ENCODE measurements at places on chromosomes 6 and 20. TPM values are rescaled to one million over a fixed set of nuclear protein-coding genes. Genes with fewer than 3 reads are reported as not detected.

Gene MMP24
- total RNA-seq, result 0.05 TPM

Gene SEL1L2
- not detected for total RNA-seq

Gene RIMS1
- not detected for total RNA-seq

Gene LTB
- total RNA-seq, result 136 TPM

- peaks cover 62% of the 10 kb centered on the region for H3K27me3 ChIP-seq
- H3K27ac ChIP-seq, result no peak overlapping the region
- no peak overlapping the region for H3K4me3 ChIP-seq
- peak; percentile 50 for DNase-seq
- no peaks in the 10 kb centered on the region for H3K36me3 ChIP-seq
These were observed 15.0 kb upstream of the NKX2-2 start for GRCh38 chr20:21528870-21529269.

- no peak for DNase-seq
- no peaks in the 10 kb centered on the region for H3K4me1 ChIP-seq
- H3K27me3 ChIP-seq, result no peaks in the 10 kb centered on the region
These were observed 190.1 kb downstream of the KCNQ5 start for GRCh38 chr6:72811971-72812421.

DNA sequence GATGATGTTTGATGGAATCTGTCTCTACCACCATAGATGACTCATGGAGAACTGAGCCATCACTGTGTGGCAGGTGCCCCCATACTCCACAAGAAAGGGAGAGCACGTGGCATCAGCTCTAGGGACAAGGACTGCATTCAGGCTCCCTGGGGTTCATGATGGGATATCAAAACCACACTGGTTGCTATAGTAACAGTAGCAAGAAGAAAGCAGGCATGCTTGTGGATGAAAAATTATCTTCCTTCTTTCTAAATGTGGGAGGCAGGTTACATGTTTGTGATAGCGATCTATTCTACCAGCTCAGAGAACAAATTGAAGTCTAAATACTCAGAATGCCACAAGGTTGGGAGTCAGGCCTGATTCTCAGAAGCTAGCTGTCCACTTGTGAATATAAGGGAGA is 224.2 kb downstream of the ARHGAP18 start:
- DNase-seq, result no peak
- H3K4me1 ChIP-seq, result peaks cover 27% of the 10 kb centered on the region
- no peak overlapping the region for H3K27ac ChIP-seq
- no peak overlapping the region for H3K4me3 ChIP-seq
- no peaks in the 10 kb centered on the region for H3K27me3 ChIP-seq

GRCh38 chr6:88636871-88637270 is 326.5 kb downstream of the RNGTT start:
- H3K4me3 ChIP-seq, result no peak overlapping the region
- H3K4me1 ChIP-seq, result no peaks in the 10 kb centered on the region
- H3K36me3 ChIP-seq, result no peaks in the 10 kb centered on the region
- no peak overlapping the region for H3K27ac ChIP-seq
- no peaks in the 10 kb centered on the region for H3K27me3 ChIP-seq
- DNase-seq, result no peak

GRCh38 chr20:58420798-58421496 is 31.9 kb downstream of the VAPB start:
- H3K36me3 ChIP-seq, result peaks cover 52% of the 10 kb centered on the region
- no peak overlapping the region for H3K27ac ChIP-seq
- no peak for DNase-seq
- peaks cover 20% of the 10 kb centered on the region for H3K4me1 ChIP-seq
- no peak overlapping the region for H3K4me3 ChIP-seq

- no peak overlapping the region for H3K4me3 ChIP-seq
- H3K27ac ChIP-seq, result no peak overlapping the region
- DNase-seq, result peak; percentile 63
- peaks cover 8% of the 10 kb centered on the region for H3K27me3 ChIP-seq
- no peaks in the 10 kb centered on the region for H3K36me3 ChIP-seq
These were observed 27.6 kb upstream of the HACE1 start for GRCh38 chr6:104887350-104887749.

- H3K36me3 ChIP-seq, result no peaks in the 10 kb centered on the region
- H3K27me3 ChIP-seq, result peaks cover 14% of the 10 kb centered on the region
These were observed 171.6 kb upstream of the FBXL4 start for GRCh38 chr6:99119109-99120031.

GRCh38 chr6:161107779-161108730 is 116.5 kb downstream of the MAP3K4 start:
- H3K4me3 ChIP-seq, result no peak overlapping the region
- H3K36me3 ChIP-seq, result peaks cover 67% of the 10 kb centered on the region
- no peak for DNase-seq
- no peaks in the 10 kb centered on the region for H3K27me3 ChIP-seq

- no peaks in the 10 kb centered on the region for H3K4me1 ChIP-seq
- H3K27ac ChIP-seq, result no peak overlapping the region
- H3K36me3 ChIP-seq, result no peaks in the 10 kb centered on the region
- no peak for DNase-seq
- no peak overlapping the region for H3K4me3 ChIP-seq
These were observed 432.8 kb downstream of the HDGFL1 start for GRCh38 chr6:23002044-23002619.

DNA sequence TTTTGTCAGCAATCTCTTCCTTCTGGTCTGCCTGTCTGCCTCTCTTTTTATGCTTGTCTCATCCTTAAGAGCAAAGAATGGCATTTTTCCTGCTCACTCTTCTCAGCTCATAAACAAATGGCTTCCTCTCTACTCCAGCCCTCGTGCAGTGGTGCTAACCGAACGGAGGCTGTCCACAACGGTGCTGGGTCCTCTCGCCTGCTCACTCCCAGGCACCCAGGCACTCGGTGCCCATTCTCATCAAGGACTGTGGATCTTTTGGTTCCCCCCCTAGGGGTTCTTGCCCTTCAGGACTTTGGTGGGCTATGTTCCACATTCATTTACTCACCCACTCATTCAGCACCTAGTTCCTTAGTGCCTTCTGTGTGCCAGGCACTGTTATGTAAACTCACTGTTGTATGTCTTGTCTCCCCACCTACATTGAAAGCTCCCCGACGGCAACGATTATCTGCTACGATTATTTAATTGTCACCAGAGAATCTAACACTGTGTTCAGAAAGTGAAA is 113.9 kb downstream of the FYN start:
- peak; percentile 81 for DNase-seq
- peaks cover 82% of the 10 kb centered on the region for H3K4me1 ChIP-seq
- peak overlapping the region; percentile 81 for H3K4me3 ChIP-seq

DNA sequence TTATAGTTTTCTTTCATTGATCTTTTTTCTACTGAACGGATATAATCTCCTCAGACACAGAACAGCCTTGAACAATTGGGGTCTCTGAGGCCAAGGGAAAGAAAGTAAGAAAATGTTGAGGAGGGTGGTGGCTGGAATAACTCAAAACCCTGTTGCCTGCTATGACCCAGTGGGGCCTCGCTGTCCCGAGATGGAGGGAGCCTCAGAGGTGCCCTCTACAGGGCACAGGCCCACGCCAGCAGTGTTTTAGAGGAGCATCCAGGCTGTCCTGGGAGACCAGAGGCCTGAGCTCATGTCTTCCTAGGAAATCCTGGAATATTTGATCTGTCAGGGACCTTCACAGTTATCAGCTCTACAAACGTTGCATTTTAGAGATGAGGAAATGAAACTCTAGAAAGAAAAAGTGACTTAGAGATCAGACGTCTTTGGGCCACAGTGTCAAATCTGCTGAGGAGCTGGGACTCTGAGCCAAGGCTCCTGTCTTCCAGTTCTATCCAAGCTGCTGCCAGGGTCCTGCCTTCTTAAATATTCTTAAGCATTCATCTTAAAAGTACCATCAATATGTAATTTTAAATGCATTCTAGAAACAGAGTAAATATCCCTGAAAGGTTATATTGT is 26.3 kb downstream of the ALDH5A1 start:
- H3K36me3 ChIP-seq, result no peaks in the 10 kb centered on the region
- peaks cover 18% of the 10 kb centered on the region for H3K4me1 ChIP-seq
- H3K4me3 ChIP-seq, result no peak overlapping the region
- H3K27me3 ChIP-seq, result no peaks in the 10 kb centered on the region
- H3K27ac ChIP-seq, result no peak overlapping the region

DNA sequence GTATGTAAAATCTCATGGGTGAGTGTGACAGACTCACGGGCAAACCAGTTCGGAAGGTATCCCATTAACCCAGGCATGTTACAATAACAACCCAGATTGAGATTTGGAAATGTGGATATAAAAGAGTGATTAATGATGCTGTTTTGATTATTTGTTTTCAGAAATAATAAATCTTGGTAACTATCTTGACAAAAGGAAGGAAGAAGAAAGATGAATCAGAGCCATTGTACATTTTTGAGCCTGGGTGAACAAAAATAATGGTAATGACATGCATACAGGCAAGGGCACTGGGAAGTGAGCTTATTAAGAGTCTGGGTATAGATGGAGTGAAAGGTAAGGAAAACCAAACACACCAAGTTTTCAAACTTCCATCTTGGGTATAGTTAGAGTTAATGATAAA is 862.0 kb downstream of the PHF3 start:
- no peaks in the 10 kb centered on the region for H3K27me3 ChIP-seq
- DNase-seq, result no peak
- no peaks in the 10 kb centered on the region for H3K36me3 ChIP-seq
- H3K4me3 ChIP-seq, result no peak overlapping the region
- no peak overlapping the region for H3K27ac ChIP-seq

DNA sequence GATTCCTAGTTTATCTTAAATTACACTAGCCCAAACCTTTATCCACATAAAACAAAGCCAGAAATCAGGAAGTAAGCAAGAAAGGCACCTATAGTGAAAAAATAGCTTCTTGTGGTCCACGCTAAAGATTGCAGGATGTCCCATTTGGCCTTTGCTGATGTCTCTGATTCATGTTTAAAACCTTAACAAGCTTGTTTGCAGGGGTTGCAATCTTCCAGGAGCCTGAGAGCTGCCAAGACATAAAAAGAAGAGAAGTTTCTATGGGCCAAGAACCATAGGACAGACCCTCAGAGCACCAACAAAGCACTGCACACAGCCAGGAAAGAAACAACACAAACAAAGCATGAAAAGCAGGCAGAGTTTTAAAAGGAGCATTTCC is 49.4 kb downstream of the ADAT2 start:
- no peaks in the 10 kb centered on the region for H3K27me3 ChIP-seq
- no peak overlapping the region for H3K27ac ChIP-seq
- H3K36me3 ChIP-seq, result no peaks in the 10 kb centered on the region
- DNase-seq, result no peak
- H3K4me3 ChIP-seq, result no peak overlapping the region
- H3K4me1 ChIP-seq, result peaks cover 15% of the 10 kb centered on the region

GRCh38 chr6:101276066-101276465 is 117.4 kb upstream of the GRIK2 start:
- no peak overlapping the region for H3K4me3 ChIP-seq
- H3K36me3 ChIP-seq, result no peaks in the 10 kb centered on the region
- no peaks in the 10 kb centered on the region for H3K27me3 ChIP-seq

DNA sequence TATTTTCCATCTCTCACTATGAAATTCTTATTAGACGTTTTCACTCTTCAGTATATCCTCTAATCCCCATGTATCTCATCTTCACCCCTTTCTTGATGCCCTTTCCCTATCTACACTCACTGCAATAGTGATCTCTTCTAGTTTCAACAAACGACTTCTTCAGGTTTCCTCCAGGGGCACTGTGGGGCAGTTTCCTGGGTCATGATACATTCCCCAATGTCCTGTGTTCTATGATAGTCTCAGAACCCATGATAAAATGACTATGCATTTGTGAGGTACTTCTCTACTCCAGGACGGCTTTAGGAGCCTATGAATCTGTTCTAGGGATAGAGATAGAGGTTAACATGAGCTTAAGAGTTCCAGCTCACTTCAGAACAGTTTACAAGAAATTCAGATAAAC is 183.3 kb downstream of the FOXC1 start:
- H3K27ac ChIP-seq, result no peak overlapping the region
- peak; percentile 64 for DNase-seq
- H3K4me1 ChIP-seq, result peaks cover 11% of the 10 kb centered on the region
- no peaks in the 10 kb centered on the region for H3K36me3 ChIP-seq

- H3K27me3 ChIP-seq, result peaks cover 5% of the 10 kb centered on the region
- peak overlapping the region; percentile 96 for H3K27ac ChIP-seq
- peaks cover 31% of the 10 kb centered on the region for H3K4me1 ChIP-seq
- H3K4me3 ChIP-seq, result peak overlapping the region; percentile 93
- peak; percentile 91 for DNase-seq
These were observed 52.8 kb downstream of the MRPL14 start for GRCh38 chr6:44074439-44074812.

DNA sequence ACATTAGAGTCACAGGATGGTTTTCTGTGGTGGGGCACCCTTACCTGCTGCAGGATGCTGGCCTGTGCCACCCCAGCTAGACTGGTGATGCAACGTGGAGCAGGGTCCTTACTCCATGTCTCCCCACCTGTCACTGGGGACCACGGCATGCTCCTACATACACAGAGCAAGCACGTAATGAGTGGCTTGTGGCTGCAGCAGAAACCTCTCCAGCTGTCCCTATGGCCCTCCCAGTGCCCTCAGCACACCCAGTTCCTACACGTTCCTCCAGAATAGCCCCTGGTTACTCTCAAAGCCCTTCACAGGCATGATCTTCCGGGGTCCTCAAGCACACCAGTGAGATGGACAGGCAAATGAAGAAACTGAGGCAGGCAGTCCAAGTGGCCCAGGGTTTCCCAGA is 3.2 kb upstream of the LSM14B start:
- peaks cover 23% of the 10 kb centered on the region for H3K4me1 ChIP-seq
- H3K4me3 ChIP-seq, result peak overlapping the region; percentile 7
- H3K27me3 ChIP-seq, result no peaks in the 10 kb centered on the region
- no peak for DNase-seq
- H3K27ac ChIP-seq, result peak overlapping the region; percentile 59
- peaks cover 6% of the 10 kb centered on the region for H3K36me3 ChIP-seq

GRCh38 chr6:51045548-51045947 is 226.9 kb downstream of the TFAP2B start:
- no peak for DNase-seq
- no peak overlapping the region for H3K4me3 ChIP-seq
- H3K36me3 ChIP-seq, result no peaks in the 10 kb centered on the region
- no peak overlapping the region for H3K27ac ChIP-seq
- H3K4me1 ChIP-seq, result no peaks in the 10 kb centered on the region

GRCh38 chr6:140256248-140256647 is 881.8 kb upstream of the CITED2 start:
- H3K27ac ChIP-seq, result no peak overlapping the region
- no peak for DNase-seq
- H3K4me1 ChIP-seq, result no peaks in the 10 kb centered on the region
- no peaks in the 10 kb centered on the region for H3K36me3 ChIP-seq
- no peak overlapping the region for H3K4me3 ChIP-seq
- H3K27me3 ChIP-seq, result peaks cover 1% of the 10 kb centered on the region

- no peak for DNase-seq
- no peak overlapping the region for H3K27ac ChIP-seq
- H3K36me3 ChIP-seq, result no peaks in the 10 kb centered on the region
- H3K27me3 ChIP-seq, result peaks cover 35% of the 10 kb centered on the region
These were observed 7.3 kb downstream of the RGS17 start for GRCh38 chr6:153123801-153124200.

All from activated CD4-positive, alpha-beta T cell treated with anti-CD3 and anti-CD28 coated beads, Interleukin-2, amount 10 ng/mL, durations not matched to agents 24 days and 14 days (primary cell).